ENCODE measurements at places on chromosomes 1 and 21.

- DNase-seq: peak; percentile 64
These were observed 1.2 kb downstream of the DHRS3 start for GRCh38 chr1:12616709-12617373.

- DNase-seq: peak; percentile 17
These were observed 441.0 kb downstream of the PTPRU start for GRCh38 chr1:29677028-29678024.

DNA sequence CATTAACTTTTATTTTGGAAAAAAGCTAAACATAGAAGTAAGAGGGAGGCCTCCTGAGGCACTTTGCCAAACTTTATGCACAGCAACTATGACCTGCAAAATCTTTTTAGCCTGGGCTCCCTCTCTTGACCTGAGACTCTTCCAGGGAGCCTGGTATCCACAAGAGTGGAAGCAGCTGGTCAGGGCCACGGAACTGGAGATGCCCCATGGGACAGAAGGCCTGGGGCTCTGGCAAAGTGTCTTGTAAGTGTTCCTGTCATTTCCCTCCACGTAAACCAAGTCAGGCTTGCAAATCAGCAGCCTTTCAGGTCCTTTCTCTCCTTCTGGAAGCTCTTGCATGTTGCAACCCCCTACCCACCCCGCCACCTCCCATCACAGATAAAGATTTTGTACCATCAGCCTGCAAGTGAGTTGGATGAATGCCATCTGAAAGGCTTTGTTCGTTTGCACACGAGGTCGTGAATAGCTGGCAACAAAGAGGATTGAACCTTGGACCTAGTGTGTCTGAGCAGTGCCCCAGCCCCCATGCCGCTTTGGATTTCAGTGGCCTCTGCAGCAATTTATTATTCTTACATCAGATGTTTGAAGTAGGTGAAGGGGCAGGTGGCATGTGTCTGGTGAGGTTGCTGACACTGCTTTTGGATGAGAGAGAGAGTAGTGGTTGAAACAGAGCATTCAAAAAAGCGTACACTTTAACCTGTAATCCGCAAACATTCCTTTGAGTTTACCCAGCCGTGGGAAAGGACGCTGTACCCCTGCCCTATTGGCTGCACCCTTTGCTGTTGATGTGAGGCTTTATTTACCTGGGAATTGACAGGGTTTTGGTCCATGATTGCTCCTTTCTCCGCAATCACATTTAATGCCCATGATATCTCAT, 91.6 kb downstream of the GALNT2 start:
- no peak for DNase-seq

DNA sequence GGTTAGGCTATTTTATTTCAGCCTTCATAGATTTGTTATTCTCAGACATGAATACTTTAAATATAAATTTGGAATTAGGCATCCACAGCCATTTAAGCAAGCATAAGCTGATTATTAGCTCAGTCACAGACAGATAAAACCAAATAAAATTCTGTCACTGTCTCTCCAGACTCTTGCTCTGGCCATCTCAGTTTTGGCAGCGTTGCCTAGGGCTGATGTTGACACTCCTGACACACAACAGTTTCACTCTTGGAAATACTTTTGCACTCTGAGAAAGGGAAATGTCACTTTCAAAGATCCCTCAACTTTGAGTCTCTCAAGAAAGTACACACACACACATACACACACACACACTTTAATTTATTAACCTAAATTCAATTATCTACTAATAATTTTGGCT, 372.7 kb downstream of the BRINP3 start:
- DNase-seq: no peak

DNA sequence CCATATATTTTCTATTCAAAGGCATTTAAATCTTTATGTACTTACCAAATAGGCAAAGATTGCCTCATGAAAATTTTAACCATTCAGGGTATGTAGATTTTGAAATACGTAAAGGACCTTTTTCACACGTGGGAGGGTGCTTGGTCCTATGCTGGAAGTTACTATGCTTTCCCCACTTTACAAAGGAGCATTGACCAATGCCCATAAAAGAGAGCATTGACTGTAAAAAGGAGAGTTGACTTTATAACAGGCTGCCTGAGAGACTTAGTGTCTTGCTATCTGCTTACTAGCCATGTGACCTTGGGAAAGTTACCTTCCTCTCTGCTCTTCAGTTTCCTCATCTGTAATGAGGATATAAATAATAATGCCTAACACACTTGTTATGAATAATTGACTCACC, 346.5 kb downstream of the USH2A start:
- DNase-seq: no peak

- no peak for DNase-seq
These were observed 50.5 kb downstream of the CASZ1 start for GRCh38 chr1:10745886-10746455.

DNA sequence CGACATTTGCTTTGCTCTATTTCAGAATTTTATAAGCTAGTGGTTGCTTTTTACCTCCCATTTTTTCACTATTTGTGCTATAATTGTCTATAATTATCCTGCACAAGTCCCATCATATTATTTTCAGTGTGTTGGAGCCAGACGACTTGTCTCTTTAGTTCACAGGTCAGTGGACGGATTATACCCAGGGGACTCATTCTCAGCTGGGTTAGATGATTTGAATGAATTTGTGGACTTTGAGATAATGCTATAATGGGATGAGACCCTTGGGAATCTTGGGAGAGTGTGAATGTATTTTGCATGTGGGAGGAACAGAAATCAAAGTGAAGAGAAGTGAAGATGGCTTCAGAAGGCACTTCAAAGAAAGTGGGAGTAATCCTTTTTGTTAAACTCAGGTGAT, 31.5 kb upstream of the KCNK1 start:
- DNase-seq: no peak

DNA sequence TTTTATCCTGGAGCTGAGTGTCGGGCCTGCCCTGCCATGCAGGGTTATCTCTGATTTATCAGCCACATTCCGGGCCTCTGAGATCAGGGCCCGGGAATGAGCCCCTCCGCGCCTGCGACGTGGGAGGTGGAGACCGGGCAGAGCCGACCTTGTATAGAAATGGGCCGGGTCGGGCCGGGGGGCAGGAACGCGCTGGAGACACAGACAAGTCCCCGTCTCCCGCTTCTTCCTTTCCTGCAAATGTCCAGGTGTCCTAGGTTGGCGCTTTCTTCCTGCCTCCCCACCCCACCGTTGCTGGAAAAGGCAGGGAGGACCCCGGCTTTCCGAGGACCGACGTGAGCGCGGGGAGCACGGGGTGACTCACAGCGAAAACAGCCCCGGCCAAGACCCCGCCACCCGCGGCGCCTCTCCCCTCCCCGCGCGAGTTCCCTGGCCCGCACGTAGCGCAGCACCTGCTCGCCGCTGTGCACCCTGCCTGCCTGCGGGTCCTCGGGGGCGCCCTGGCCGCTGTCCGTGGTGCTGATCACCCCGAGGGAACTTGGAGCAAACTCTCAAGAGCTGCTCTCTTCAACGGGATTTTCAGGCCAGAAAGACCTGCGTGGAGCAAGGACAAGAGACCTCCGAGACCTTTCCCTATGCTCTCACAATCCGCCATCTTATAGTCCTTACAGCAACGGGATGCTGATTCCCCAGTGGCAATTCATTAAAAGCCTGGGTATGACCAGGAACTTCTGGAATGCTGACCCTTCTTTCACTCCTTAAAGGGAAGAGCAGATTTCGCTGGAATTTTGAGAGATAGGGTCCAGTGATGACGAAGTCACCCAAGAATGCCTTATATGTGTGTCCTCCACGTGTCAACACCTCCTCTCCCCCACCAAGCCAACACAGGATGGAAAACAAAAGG, 475 bp upstream of the NPPB start:
- peak; percentile 87 for DNase-seq

DNA sequence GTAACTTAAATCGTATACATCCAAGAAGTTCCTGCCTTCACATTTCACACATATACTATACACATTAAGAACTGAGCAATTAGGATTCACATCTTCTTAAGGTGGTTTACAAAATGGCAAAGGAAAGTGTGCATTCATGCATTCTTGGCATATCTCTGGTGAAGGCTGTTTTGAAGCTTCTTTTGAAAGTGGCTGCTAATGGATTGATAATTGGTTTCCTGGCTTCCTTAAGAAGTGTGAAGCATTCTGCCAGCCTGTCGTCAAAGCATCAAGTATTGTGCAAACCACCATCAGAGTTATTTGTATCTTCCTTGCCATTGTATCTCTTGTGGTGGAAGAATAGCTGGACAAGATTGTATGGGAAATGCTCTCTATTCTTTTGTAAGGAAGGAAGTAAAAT, 95.1 kb upstream of the HMGB4 start:
- DNase-seq: no peak

DNA sequence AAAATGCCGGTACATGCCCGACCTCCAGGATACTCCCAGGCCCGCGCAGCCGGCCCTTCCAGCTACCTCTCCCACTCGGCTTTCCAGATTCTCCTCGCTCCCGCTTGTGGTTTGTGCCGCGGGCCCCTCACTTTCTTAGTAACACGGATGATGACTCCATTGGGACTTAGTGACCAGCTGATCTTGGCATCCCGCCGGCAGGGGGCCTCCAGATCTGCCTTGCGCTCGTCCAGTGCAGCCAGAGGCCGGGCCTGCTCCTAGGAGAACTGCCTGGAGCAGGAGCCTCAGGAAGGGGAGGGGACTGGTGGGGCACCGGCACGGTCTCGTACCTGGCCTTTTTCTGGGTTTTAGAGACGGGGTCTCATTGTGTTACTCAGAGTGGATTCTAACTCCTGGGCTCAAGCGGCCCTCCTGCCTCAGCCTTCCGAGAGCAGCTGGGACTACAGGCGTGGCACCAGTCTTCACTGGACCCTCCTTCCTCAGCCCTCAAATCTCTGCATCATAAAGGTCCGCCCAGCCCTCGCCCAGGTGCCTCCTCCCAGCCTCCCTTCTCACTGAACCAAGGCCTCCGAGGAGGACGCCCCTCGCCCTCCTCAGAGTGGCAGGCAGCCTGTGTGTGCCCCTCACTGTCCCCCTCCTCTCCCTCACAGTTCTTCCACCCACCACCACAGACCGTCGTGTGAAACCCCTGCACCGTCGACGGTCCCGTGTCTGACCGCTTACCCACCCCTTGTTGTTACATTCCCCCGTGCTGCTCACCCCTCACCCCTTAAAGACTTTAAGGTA, 78.6 kb downstream of the SLC25A24 start:
- DNase-seq: no peak

- no peak for DNase-seq
These were observed 1.3 kb upstream of the RCOR3 start for GRCh38 chr1:211257826-211258225.

- DNase-seq: peak; percentile 27
These were observed 308.1 kb downstream of the GPATCH2 start for GRCh38 chr1:217322834-217323233.

All from RPMI8226 (cell line).